ENCODE measurements at places on chromosomes 11 and 22.

DNA sequence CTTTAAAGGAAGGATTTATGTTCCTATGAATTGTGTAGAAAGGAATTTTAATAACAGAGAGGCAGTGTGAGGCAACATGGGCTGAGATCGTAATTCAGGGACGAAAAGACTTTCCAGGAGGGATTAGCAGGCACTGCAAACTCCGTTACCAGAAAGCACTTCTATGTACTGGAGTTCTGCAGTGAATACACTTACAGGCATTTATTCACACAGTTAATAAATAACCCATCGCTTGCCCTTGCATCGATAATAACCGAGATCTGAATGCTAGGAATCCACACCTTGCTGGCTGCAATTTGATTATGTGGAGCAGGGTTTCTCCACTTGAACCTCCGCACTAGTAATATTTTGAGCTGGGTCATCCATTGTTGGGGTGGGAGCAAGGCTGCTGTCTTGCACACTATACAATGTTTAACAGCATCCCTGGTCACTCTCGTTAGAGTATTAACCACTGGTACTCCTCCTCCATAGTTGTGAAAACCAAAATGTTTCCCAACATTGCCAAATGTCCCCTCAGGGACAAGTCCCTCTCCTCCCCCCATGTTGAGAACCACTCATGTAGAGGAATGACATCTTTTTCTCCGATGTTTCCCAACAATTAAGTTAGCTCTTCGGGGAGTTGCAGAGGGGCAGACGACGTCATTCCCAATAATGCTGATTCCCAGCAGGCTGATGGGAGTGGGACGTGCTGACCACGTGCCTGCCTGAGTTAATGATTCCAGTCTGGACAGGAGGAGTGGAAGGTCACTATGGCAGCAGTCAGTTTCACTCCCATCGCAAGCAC lies 99.5 kb downstream of the SNX19 start:
- no peak for DNase-seq

DNA sequence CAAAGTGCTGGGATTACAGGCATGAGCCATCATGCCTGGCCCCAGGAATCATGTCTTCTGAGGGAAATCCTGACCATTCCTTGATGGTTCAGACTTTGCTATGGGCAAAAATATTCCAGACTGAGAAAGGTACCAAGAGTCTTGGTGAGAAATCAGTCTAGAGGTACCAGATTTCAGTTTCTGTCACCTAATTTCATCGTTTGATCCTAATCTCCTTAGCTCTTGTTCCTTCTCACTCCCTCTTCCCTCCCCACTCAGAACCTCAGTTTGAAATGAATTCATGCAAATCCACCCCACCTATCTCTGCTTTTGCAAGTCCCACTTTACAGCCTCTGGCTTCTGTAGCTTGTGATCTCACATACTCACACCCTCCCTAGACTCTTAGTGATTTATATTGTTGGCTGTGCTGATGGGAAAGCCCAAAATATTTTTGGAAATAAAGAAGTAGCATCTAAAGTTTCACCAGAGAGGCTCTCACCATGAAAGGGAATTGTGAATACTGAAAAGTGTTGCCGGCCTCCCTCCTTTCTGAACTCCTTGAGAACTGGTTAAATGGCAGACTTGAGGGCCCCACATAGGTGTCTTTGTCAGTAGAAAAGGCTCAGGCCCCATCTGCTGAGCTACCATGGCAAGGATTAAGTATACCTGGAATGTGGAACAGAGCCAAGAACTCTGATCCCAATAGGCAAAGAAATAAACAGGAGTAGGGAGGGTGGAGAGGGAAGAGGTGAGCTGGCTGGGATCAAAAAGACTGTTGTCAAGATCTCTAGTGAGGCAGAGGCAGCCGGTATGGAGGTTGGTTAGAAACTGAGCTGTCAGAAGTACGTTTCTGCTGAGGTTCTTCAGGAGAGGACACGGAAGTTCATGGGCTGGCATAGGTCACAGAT lies 190.5 kb upstream of the MTMR2 start:
- DNase-seq = no peak

DNA sequence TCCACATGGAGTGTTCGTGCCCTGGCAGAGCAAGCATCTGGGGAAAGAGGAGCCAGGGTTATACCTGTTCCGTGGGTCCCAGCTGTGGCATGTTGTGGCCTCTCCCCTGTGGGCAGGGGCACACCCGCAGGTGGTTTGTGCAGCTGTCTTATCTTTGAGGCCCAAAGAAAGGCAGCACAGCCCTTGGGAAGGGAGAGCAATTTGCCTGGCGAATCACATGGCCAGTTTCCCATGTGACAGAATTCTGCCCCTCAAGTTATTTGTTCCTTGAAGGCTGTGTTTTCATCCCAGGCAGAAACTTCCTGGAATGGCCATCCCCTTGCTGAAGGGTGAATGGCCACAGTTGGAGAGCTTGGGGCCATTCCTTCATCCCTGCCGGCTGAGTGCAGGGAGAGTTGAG lies 16.4 kb upstream of the COX8A start:
- DNase-seq = no peak

DNA sequence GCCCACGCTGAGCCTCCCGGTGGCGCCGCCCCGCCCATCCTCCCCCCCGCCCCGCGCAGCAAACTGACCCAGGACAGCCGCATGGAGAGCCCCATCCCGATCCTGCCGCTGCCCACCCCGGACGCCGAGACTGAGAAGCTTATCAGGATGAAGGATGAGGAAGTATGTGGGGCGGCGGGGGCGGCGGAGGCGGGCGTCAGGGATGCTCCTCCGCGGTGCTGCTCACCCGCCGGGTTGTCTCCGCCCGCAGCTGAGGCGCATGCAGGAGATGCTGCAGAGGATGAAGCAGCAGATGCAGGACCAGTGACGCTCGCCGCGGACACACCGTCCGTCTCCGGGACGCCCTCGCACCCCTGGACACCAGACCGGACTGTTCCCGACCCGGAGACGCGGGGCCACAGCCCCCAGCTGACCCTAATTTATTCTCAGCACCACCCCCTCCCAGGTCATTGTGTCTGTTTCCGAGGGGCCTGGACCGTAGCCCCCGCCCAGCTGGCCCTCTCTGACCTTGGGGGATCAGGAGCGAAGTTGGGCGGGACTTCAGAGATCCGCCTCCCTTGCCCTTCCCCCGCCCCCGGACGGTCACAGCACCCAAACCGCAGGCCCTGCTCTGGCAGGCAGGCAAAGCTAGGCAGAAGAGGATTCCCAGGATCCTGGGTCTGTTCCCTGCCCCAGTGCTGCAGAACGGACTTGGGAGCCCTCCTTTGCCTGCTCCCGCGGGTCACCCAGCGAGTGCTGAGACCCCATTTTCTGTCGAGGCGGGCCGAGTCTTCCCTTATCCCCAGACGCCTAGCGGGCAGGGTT lies 959 bp upstream of the GP1BB start:
- no peak for DNase-seq

DNA sequence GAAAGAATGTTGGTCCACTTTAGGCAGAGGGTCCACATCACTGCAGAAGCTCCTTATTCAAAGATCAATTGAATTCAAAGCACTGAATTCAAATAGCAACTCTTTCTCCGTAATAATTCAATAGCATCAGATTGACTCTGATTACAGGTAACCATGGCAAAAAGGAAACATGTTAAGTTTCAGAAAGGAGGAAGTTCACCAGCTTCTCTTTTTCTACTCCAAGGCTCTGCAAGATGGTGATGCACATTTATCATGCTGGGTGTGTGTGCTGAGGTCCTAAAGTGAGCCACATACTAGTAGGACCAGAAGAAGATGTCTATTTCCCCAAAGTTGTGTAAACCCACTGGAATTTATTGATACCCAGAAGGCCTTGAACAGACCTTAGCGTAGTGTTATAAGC lies 18.0 kb upstream of the DRD2 start:
- DNase-seq = no peak

- no peak for DNase-seq
Observed at GRCh38 chr11:96230686-96231085, 112.3 kb downstream of the MAML2 start.

GRCh38 chr11:44842220-44842619 lies 108.5 kb downstream of the TP53I11 start:
- DNase-seq = no peak

DNA sequence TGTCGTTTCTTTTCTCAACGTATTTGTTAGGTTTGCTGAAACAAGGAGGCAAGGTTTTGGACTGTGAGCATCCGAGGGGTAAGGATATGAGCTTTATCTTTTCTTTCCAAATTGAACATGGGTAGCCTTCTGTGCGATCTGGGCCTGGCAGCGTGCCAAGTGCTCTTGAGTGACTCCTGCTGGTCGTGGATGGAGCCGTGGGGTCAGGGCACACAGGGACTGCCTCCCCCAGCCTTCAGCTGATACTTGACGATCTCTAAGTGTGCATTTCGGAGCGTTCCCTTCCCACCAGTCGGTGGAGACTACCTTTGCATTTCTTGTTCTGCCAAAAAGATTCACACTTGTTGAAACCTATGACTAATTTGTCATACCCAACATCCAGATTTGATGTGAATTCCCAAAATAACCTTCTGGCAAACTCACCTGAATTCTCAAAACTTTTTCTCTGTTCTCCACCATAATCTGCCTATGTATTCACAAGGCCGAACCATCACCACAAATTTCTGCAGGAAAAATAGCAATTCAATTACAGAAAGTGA lies 40.1 kb upstream of the CLMP start:
- DNase-seq = peak; percentile 44

DNA sequence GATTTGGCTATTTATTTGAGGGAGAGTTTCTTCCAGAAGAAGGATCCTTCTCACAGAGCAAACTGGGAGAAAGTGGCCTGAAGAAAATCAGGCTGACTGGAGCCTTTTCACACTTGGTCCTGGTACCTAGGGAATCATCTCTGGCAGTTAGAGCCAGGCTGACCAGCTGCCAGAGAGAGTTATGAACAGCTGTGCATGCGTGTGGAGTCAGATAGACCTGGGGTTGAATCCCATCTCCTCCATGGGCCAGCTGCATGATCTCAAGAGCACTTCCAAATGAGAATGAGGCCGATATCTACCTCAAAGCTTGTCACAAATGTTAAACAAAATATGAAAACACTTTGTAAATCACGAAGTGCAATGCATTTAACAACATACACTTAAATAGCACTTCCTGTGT lies 390.0 kb downstream of the TENM4 start:
- no peak for DNase-seq

DNA sequence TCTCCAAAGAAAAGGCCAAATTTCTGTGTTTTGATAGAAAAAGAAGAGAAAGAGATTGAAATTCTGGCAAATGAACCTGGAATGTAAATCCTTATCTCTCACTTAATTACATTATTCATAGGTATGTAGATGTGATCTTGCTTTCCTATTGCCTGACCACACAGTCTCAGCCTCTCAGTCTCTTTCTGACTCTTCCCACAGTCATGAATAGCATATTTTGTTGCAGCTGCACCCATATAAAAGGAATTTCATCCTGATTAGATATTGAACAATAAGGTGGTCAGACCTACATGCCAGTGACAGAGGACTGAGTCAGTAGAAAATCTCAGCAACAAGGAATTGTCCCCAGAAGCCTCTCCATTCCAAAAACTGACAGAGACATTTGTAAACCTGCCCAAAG lies 62.9 kb upstream of the LRRC4C start:
- DNase-seq = no peak

Measured in activated naive CD4-positive, alpha-beta T cell treated with anti-CD3 and anti-CD28 coated beads, Interleukin-2, amount 10 ng/mL, durations not matched to agents 7 days and 5 days (primary cell).